ENCODE measurements at places on chromosomes 11 and 22. TPM values are rescaled to one million over a fixed set of nuclear protein-coding genes. Genes with fewer than 3 reads are reported as not detected.

GRCh38 chr11:130561441-130561881 lies 113.0 kb downstream of the ADAMTS15 start:
- no peaks in the 10 kb centered on the region for H3K36me3 ChIP-seq
- no peak overlapping the region for H3K27ac ChIP-seq
- no peak overlapping the region for H3K4me3 ChIP-seq
- DNase-seq = no peak
- H3K27me3 ChIP-seq = no peaks in the 10 kb centered on the region

DNA sequence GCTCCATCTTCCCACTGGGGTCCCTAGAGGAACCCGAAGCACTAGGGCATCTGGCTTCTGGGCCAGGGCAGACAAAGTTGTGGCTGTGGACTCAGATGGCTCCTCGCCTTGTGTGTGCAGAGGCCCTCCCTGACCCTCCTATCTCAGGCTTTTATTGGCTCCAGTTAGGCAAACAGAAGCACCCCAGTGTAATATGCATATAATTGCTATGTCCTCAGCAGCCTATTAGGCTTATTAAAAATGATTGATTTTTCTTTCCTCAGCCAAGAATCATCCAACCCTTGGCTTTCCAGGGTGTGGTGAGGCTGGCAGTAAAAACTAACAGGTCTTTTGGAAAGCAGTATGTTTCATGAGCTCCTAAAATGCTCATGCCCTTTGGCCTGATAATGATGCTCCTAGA lies 22.3 kb downstream of the UPB1 start:
- no peak overlapping the region for H3K27ac ChIP-seq
- H3K4me1 ChIP-seq = no peaks in the 10 kb centered on the region
- no peak overlapping the region for H3K4me3 ChIP-seq
- no peak for DNase-seq
- no peaks in the 10 kb centered on the region for H3K27me3 ChIP-seq

DNA sequence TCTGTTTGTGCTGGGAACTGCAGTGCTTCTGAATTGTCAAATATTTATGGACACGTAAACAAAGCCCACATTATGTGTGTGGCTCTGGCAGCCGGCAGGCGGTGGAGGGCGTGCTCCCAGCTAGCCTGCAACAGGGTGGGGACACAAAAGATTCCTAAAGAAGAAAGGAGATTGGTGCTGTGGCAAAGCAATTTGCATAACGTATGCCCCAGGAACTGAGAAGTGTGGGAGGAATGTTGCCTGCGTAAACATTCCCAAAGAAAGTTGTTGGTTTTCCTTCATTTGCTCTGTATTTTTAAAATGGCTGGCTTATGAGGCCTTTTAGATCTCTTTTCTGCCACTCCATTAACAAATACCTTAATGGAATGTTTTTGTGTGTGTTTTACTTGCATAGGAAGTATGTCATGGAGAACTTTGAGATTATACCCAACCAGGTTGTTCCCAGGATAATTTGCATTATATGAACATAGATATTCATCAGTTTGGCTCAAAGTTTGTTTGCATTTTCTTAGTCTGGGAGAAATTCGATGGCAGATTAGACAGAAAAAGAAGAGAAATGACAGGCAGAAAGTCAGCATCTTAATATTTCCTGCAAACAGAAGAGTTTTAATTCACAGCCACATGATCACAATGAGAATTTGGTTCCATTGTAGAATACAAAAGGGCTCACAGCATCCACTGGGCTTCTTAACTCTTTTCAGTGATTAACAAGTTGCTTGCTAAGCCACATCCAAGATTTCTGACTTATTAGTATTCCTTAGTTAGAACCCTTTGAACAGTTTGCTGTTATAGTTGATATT lies 41.8 kb upstream of the DLAT start:
- H3K27me3 ChIP-seq = no peaks in the 10 kb centered on the region
- H3K4me3 ChIP-seq = no peak overlapping the region
- H3K4me1 ChIP-seq = no peaks in the 10 kb centered on the region
- H3K27ac ChIP-seq = no peak overlapping the region
- no peaks in the 10 kb centered on the region for H3K36me3 ChIP-seq

DNA sequence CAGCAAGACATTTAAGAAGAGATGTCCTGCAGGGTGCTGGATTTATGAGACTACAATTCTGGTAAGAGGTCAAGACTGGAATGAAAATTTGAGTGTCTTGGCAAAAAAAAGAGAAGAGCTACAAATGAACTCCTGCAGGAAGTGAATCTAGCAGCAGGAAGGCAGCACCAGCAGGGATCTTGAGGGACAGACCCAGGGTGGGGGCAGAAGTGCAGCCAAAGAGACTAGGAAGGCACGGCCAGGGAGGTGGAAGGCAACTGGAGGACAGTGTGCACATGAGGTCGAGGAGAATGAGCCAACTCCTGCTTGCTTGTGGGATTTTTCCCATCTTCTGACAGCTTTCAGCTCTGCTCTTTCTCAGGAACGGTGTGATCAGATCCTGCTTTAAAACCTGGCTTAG lies 263.2 kb downstream of the BUD13 start:
- H3K27me3 ChIP-seq = no peaks in the 10 kb centered on the region
- no peak for DNase-seq
- no peak overlapping the region for H3K4me3 ChIP-seq
- no peaks in the 10 kb centered on the region for H3K36me3 ChIP-seq
- H3K27ac ChIP-seq = no peak overlapping the region

DNA sequence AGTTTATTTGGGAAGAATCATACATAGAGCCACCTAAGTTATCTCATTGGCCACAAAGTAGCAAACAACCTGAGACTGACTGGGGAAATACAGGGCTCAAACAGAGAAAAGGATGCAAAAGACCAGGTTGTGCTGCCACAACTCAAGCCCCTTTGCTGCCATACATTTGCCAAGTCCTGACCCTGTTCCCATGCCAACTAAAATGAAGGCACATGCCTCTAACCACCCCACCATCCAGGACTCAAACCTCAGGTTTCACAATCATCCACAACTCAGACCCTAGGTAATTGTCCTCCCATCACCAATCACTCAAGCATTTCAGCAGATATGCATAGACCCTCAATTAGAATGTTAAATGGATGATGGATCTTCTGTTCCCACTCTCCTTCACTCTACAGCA lies 1.4 kb upstream of the MS4A1 start:
- no peaks in the 10 kb centered on the region for H3K27me3 ChIP-seq
- DNase-seq = no peak
- H3K4me3 ChIP-seq = no peak overlapping the region
- H3K4me1 ChIP-seq = no peaks in the 10 kb centered on the region
- H3K36me3 ChIP-seq = no peaks in the 10 kb centered on the region

DNA sequence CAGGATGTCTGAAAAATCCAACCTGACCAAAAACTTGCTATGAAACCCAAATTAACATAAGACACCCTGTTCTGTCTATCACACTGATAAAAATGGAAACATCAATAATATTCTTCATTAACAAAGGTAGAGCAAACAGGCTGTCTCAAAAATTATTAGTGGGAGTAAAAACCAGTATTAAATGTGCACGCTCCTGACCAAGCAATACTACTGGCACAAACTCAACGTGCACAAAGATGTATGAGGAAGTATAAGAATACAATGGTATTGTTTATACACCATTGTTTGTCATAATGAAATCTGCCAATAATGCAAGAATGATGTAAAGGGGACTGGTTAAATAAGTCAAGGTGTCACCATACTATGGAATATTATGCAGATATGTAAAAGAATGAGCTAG lies 288.5 kb downstream of the MN1 start:
- no peaks in the 10 kb centered on the region for H3K36me3 ChIP-seq
- DNase-seq = no peak

OR8G1 gene
- 0.29 TPM for polyA plus RNA-seq

- H3K27me3 ChIP-seq = no peaks in the 10 kb centered on the region
- no peaks in the 10 kb centered on the region for H3K4me1 ChIP-seq
- H3K27ac ChIP-seq = no peak overlapping the region
Measured at GRCh38 chr22:44455963-44456358, 42.1 kb downstream of the RTL6 start.

- peaks cover 6% of the 10 kb centered on the region for H3K4me1 ChIP-seq
- no peak overlapping the region for H3K27ac ChIP-seq
- H3K4me3 ChIP-seq = no peak overlapping the region
- DNase-seq = no peak
Measured at GRCh38 chr11:78066471-78066870, 2.8 kb downstream of the THRSP start.

DNA sequence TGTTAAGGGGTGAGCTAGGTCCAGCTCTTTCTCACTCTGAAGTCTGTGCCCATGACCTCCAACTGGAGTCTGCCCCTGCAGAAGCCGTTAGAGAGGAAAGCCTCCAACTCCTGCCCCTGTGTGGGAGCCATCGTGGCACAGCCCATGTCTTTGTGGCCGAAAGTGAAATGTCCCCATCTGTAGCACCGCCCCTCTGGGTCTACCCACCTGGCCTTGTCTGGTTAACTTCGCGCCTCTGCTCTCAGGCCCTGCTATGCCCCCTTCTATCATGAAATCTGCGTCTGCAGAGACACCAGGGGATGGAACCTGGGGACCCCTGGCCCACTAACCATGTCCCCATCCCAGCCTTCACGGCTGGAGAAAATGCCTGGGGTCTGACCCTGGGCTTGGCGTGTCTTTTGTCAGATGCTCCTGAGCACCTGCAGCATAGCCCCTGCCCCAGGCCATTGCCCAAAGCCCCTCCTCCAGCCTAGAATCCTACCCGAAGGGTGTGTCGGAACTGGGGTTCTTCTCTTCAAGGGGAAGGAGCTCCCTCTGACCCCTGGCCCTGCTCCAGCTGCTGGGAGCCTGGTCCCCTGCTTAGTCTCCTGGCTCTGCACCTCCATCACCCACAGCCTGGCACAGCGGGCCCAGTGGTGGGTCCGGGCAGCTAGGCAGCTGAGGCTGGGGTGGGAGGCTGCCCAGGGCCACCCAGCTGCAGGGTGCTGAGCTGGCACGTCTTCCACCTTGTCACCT lies 35.8 kb upstream of the HMOX1 start:
- no peaks in the 10 kb centered on the region for H3K36me3 ChIP-seq
- no peak for DNase-seq
- H3K27ac ChIP-seq = no peak overlapping the region
- H3K4me3 ChIP-seq = no peak overlapping the region
- no peaks in the 10 kb centered on the region for H3K4me1 ChIP-seq
- H3K27me3 ChIP-seq = no peaks in the 10 kb centered on the region

WT1 gene
- 62.2 TPM for polyA plus RNA-seq

- no peaks in the 10 kb centered on the region for H3K4me1 ChIP-seq
- no peak overlapping the region for H3K27ac ChIP-seq
- DNase-seq = no peak
- H3K4me3 ChIP-seq = no peak overlapping the region
Measured at GRCh38 chr11:116855413-116855812, 18.0 kb upstream of the APOA1 start.
